ENCODE measurements at places on chromosomes 5 and 9.

DNA sequence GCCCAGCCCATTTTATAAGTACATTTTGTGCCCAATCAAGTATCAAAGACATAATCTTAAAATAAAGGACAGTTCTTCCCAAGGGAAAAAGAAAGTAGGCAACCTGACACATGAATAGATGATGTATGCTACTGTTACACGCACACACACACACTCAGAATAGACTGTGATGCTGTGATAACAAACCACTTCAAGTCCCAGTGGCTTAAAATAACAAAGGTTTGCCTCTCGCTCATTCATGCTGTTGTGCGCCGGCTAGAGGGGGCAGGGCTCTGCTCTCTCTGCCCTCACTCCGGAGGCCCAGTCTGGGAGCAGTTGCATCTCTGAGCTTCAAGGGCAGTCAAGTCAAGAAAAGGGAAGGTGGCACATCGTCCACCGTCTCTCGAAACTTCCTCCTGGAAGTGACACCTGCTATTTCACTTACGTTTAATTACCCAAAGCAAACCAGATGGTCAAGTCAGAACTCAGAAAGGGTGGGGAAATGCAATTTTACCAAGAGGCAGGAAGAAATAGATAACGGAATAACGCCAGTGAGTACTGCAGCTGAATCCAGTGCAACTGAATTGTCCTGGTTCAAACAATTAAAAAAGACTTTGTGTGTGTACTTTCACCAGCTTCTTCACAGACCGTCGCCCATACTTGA lies 43.3 kb downstream of the ANKRD33B start:
- no peak for DNase-seq

GRCh38 chr5:163503106-163504078 lies 2.0 kb upstream of the MAT2B start:
- DNase-seq, result peak; percentile 27

- DNase-seq, result no peak
Observed at GRCh38 chr9:98747476-98747875, 38.7 kb upstream of the GABBR2 start.

- DNase-seq, result no peak
Observed at GRCh38 chr5:136166909-136167308, 26.1 kb downstream of the SMIM32 start.

DNA sequence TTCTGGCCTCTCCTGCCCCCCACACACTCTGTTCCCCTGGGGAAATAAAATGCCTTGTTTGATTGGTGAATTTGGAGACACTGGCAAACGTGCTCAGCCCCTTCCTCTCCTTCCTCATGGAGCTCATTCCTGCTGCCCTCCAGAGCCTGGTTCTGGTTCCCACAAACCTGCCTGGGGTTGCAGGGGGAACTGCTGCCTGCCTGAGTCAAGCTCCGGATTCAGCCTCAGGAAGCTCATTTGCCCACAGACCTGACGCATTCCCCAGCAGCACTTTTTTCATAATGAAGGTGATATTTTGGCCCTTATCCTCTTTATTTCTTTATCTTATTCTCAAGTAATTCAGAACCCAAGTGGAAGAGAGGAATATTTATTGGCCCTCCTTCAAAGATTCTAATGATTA lies 140.5 kb downstream of the TTLL11 start:
- no peak for DNase-seq

DNA sequence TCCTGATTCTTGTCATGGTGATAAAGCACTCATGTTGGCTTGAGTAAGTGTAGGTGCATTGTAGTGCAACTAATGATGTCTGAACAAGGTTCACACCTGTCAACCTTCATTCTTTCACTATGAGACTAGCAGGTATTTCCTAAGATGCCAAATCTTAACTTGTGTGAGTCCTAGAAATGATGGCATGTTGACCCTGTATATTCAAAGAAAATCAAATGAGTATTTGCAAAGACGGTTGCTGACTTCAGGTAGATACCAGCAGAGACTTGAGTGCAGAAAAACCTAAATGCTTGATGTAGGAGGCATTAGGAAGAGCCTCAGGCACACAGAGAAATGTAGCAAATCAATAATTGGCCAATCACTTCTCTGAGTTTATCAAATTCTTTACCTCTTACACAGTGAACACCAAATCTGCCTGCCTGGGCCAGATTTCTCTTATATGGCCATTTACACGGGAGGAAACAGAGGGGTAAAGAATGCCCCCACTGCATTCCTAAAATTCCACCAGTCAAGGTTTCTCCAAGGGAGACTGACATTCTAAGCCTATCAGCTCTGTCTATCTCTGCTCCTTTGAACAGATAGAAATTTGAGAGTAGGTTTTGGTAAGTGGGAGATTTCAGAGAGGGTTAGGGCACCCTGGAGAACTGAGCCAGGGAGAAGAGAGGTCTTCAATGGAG lies 488.6 kb upstream of the WWC1 start:
- DNase-seq, result no peak

- DNase-seq, result no peak
Observed at GRCh38 chr5:161369022-161369421, 177.5 kb downstream of the GABRB2 start.

DNA sequence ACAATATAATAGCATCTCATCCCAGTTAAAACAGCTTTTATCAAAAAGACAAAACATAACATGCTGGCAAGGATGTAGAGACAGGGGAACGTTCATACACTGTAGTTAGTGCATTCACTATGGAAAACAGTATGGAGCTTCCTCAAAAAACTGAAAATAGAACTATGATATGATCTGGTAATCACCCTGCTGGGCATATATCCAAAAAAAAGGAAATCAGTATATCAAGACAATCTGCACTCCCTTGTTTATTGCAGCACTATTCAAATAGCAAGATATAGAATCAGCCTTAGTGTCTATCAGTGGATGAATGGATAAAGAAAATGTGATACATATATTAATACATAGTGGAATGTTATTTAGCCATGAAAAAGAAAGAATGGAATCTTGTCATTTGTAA lies 88.5 kb downstream of the PBX3 start:
- DNase-seq, result no peak

DNA sequence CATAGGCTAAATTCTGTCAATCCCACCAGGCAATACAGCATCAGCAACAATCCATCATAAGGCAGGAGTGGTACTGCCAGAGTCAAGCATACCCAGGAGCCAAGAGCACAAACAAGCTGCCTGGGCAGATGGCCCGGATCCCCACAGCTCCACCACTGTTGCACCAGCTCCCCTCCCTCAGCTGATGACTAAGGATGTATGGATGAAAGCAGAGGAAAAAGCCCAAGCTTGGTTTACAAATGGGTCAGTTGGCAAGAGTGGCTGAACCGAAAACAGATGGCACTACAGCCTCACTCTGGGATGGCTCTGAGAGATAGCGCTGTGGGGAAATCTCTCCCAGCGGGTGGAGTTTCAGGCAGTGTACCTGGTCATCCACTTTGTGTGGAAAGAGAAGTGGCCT lies 29.4 kb downstream of the DROSHA start:
- no peak for DNase-seq

- no peak for DNase-seq
Observed at GRCh38 chr9:2354216-2354615, 267.4 kb upstream of the VLDLR start.

GRCh38 chr5:134479839-134480238 lies 45.6 kb upstream of the JADE2 start:
- DNase-seq, result no peak

- DNase-seq, result no peak
Observed at GRCh38 chr9:111974092-111974681, 77.6 kb downstream of the UGCG start.

GRCh38 chr5:170104299-170104698 lies 1.4 kb upstream of the FOXI1 start:
- no peak for DNase-seq

DNA sequence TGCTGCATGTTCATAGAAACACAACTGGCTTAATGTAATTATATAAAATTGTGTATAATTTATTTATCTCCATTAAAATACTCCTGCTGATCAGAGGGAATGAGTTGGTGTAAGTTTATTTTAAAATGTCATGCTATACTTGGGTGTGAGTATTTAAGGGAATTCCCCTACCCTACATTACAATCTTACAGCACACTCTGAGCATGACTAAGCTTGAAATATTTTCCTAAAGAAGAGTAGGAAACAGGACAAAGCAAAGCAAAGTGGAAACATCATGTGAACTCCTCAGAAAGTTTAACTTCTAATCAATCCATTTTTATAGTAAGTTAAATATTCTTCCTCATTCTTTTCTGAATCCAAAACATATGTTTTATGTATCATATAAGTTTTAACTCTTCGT lies 1271.3 kb downstream of the EFNA5 start:
- no peak for DNase-seq

DNA sequence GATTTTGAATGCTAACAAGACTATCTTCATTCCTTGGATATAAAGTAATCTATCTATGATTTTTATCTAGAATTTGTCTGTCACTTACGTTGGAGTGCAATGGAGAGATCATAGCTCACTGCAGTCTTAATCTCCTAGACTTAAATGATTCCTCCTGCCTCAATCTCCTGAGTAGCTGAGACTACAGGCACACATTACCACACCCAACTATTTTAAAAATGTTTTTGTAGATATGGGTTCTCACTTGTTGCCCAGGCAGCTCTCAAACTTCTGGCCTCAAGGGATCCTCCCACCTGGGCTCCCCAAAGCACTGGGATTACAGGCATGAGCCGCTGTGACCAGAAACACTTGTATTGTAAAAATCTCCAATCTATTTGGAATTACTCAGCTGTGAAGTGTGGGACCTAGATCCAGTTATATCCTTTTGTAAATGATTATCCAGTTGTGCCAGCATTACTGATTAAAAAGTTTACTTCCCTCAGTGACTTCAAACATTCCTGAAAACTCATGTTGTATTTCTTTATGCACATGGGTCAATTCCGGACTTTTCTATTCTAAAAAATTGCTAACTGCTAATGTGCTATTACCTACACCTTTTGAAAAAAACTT lies 1793.8 kb upstream of the WWC1 start:
- no peak for DNase-seq

DNA sequence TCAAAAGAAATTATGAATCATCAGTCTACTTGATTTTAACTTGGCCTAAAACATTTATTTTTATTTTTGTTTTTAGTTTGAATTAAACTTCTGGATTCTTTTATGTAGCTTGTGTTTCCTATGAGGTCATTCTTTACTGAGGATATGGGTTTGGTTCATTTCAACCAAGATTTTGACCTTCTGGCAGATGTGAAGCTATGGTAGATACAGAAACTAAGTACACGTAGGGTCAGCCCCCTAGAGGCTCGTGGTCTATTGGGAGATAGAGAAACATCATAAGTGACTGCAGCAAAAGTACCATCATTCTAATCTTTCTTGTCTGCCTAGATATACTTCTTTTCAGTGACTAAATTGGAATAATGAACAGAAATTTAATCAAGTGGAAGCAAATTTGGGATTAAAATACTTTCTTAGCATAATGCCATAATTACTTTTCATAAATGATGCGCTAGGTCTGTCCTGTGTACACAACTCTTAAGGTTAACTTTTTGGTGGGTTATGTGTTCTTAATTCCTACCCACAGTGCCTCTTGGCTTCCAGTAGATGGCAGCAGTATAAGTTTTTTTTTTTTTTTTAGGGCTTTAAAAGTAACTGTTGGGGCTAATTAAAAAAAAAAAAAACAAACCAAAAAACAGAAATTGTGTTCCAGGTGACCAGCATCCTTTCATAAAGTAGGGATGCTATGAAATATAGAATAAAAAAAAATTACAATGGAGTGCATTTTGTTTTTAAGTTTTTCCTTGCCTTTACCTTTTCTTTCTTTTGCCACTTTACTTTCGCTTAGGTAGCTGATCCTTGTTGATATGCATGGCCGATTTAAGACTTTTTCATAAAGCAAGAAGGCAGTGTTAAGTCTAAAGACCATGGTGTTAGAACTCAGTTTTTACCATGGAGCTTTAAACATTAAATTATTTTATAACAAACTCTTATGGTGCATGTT lies 49.9 kb downstream of the LRRTM2 start:
- DNase-seq, result no peak

DNA sequence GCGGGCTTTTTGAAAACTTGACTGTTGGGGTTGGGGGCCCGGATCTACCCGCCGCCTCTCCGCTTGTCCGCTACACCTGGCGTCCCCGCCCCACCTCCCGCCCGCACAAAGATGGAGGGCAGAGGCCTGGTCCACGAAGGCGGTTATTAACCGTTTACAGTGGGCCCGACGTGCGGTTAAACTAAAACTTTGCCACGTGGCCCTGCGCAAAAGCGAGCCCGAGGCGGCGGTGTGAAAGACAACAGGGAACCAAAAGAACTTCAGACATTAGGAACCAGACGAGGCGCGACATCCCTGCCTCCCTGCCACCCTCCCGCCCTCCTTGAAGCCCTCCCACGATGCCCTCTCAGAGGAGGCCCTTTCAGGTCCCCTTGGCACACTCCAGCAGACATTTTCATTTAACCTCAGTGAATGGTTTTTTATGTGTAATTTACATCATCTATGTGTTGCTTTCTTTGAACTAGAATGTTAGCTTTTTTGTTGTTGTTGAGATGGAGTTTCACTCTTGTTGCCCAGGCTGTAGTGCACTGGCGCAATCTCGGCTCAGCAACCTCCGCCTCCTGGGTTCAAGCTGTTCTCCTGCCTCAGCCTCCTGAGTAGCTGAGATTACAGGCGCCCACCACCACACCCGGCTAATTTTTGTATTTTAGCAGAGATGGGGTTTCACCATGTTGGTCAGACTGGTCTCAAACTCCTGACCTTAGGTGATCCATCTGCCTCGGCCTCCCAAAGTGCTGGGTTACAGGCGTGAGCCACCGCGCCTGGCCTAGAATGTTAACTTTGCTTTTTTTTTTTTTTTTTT lies 999 bp upstream of the HNRNPA0 start:
- DNase-seq, result no peak

All from GOT3 (cell line).